ENCODE measurements at places on chromosomes 4 and X.

- no peak for DNase-seq
Observed at GRCh38 chr4:161133586-161134276, 1030.1 kb downstream of the FSTL5 start.

DNA sequence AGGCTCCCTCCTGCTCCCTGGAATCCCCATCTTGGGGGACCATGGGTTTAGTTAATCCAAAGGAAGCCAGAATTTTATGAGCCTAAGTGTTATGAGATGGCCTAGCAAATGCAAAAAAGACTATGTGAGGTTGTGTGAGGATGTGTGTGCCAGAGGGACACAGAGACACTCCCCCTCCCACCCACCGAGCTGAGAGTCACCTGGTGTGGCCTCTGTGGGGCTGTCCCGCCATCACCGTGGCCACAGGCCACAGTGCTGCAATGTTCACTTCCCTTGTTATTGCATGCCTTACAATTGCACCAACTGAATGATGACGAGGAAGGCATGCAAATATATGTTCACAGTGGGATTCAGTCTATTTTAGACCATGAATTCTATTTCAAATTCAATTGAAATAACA lies 601 bp upstream of the FGFBP2 start:
- peak; percentile 4 for DNase-seq

GRCh38 chr4:186669159-186669731 lies 54.4 kb downstream of the FAT1 start:
- no peak for DNase-seq

- DNase-seq = no peak
Observed at GRCh38 chrX:133726642-133727041, 258.8 kb downstream of the GPC3 start.

DNA sequence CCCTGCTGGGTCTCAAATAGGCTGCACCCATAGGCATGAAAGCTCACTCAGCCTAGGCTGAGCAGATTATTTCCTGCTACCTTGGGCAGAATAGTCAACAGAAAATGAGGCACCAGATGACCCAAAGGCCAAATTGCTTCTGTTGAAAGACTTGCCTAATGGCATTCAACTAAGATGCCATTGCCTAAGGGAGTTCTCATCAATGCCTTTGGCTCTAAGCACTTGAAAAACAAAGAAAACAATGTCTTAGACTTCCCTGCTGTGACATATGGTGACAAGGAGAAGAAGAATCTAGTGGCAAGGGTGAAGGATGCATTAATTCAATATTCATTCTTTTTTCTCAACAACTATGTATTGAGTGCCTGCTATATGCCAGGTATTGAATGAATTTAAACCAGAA lies 25.7 kb upstream of the PCDH19 start:
- DNase-seq = no peak

DNA sequence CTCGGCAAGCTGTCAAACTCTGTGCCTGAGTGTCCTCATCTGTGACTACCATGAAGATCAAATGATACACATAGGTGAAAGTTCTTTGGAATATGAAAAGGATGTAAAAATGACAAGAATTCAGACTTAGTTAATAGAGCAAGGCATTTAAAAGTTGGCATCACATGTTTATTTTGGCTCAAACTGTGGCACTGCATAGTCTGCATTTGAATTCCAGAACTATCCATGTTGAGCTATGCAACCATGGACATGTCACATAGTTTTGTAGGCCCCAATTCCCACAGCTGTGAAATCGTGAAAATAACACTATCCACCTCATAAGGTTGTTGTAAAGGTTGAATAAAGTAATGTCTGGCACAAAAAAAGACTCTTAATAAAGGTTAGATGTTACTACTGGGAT lies 33.9 kb downstream of the AFF2 start:
- DNase-seq = no peak

- DNase-seq = no peak
Observed at GRCh38 chrX:153924149-153924861, 1.8 kb downstream of the ARHGAP4 start.

GRCh38 chr4:136036744-136037143 lies 1495.5 kb downstream of the PCDH18 start:
- no peak for DNase-seq

- DNase-seq = no peak
Observed at GRCh38 chr4:3401436-3402171, 40.2 kb upstream of the HGFAC start.

DNA sequence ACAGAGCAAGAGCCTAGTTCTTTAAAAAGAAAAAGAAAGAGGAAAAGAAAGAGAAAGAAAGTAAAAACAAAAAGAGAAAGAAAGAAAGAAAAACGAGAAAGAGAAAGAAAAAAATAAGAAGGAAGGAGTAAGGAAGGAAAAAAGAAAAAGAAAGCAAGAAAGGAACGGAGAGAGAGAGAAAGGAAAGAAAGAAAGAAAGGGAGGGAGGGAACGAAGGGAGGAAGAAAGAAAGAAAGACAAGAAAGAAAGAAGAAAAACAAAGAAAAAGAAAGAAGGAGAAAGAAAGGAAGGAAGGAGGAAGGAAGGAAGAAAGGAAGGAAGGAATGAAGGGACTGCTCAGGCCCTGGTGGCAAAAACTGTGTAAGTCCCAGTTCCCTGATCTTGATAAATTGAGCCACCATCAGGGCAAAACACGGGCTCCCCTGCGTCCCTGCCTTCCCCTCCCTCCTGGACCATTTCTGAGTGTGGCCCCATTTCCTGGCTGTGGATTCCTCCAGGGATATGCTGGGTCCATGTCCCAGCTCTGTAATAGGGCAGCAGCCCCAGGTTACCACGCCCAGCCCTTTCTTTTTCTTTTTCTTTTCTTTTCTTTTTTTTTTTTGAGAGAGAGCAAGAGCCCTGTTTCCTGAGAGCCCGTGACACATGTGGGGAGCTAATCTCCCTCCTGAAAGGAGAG lies 44.8 kb downstream of the SHOX start:
- no peak for DNase-seq

GRCh38 chrX:37726346-37726745 lies 40.8 kb downstream of the XK start:
- DNase-seq = no peak

DNA sequence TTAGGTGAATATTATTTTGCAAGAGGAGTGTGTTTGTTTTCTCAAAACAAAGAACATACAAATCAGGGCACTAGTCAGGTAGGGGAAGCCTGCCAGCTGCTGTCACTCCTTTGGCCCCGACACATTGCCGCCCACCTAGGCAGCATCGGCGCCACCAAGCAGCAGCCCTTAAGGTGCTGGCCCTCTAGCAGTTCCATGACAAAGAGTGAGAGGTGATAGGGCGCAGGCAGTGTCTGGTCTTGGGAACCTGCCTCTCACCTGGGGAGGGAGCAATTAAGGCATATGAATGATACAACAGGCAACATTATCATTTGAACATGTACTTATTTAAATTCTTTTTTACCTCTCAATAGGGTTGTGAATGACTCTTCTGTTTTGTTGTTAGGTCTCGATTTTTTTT lies 135.1 kb downstream of the PLS3 start:
- DNase-seq = no peak

DNA sequence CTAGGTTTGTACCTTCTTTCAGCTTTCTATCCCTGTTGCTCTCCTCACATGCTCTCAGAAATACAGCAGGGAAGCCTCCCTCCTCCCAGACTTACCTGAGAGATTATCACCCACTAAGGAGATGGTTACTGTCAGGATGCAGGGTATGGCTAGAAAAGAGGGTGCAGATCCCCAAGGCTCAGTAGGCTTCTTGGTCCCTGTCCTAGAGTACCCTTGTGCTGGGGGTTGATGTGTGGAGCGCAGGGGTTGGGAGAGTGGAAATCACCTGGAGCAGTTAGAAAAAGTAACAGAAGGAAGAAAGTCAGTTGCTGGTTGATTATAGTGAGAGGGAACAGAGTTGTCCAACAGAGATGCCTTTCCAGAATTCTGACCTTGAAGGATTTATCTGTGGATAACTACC lies 80.2 kb downstream of the CNGA2 start:
- DNase-seq = no peak

GRCh38 chrX:41350150-41350975 lies 16.4 kb downstream of the DDX3X start:
- DNase-seq = no peak

GRCh38 chrX:149830192-149830873 lies 48.6 kb downstream of the MAGEA9 start:
- DNase-seq = peak; percentile 9

- DNase-seq = no peak
Observed at GRCh38 chr4:182560358-182560757, 317.2 kb downstream of the TENM3 start.

DNA sequence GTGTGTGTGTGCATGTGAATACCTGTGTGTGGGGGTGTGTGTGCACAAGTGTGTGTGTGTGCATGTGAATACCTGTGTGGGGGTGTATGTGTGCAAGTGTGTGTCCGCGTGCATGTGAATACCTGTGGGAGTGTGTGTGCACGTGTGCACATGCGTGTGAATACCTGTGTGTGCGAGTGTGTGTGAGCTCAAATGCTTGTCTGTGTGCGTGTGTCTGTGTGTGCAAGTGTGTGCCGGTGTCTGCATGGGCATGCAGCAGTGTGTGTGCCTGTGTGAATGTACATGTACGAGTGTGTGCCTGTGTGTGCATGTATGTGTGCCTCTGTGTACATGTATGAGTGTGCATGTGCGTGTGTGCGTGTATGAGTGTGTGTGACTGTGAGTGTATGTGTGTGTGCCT lies 5.0 kb downstream of the DOK7 start:
- no peak for DNase-seq

DNA sequence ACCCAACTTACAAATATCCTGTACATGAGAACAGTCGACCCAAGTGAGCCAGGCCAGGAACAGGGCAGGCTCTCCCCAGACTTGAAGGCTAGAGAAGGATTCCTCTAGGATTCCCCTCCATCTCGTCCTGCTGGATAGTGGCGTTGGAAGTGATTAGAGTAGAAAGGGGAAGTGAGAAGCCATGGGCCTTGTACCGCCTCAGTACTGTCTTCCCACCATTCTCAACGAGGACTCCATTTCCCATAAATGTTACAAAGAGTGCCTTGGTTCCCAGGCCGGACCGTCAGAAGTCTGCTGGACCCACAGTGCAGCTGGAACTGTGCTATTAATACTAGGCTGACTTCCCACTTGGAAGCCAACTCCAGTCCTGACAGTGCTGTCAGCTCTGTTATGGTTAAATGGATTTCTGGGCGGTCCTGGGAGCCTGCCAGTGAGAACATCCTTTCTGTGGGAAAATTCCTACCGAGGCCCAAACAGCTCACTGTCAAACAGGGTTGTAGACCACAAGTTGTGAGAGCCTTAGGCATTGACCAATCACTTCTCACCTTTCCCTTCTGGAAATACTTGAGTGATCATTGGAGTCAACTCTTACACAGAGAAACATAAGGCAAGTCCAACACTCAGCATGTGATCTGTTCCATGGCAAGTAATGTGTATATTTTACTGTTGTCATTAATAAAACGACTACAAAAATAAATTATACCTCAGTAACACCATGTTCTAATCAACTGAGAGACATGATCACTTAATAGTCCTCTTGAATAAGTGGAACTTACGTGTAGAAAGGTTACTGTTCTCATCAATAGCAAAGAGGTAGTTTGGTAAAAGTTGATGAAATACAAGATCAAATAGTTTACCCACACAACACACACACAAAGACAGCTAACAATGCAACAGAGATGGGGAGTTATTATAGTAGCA lies 58.4 kb downstream of the AMELX start:
- DNase-seq = no peak

GRCh38 chrX:153766098-153766817 lies 2.2 kb downstream of the PLXNB3 start:
- peak; percentile 21 for DNase-seq

GRCh38 chr4:173504181-173504503 lies 25.9 kb downstream of the HAND2 start:
- no peak for DNase-seq

DNA sequence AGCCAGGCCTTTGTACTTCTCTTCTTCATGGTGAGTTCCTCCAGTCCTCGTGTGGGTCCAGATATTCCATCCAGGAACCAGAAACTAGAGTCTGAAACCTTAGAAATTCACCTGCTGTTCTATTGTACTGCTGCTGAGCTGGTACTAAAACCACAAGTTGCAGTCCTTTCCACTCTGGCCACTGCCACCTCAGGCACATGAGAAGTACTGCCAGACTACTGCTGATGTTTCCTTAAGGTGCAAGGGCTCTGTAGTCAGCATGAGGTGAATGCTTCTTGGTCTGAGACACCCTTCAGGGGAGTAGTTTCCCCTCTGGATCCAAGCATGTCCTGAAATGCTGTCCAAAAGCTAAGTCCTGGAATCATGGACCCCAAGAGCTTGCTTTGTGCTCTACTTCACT lies 399.6 kb upstream of the CT83 start:
- no peak for DNase-seq

DNA sequence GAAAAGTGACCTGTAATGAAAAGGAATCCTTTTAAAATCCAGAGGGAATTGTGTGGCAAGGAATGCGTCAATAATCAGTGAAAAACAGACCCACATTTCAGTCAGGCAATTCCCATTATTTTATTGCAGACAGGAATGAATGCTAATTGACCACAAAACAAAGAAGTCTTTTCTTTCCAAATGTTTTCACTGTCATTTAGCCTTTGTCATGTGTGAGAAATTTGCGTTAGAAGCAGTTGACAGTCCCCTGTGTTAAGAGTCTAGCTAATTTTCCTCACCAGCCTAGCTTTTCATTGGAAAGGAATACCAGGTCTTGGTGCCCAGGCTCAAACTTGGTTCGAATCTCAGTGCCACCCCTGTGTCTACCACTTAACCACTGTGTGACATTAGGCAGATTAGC lies 83.4 kb downstream of the KIT start:
- DNase-seq = no peak

DNA sequence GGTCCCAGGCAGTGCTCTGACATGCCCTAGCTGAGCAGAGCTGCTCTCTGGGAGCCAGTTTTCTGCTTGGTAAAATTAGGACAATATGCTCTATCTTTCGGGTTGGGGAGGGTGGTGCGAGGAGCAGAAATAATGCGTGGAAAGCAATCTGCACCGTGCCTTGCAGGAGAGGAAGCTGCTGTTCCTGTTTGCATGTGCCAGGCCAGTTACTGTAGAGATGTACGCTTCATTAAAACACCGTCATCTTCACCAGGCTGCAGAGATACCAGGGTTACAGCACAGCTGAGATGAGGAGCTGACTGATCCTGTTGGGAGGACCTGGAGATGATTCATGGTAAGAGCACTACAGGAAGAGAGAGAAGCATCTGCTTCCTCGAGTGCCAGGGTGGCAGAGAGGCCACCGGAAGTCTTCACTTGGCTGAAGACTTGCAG lies 29.5 kb upstream of the IRF2 start:
- DNase-seq = no peak

GRCh38 chr4:47786958-47787370 lies 50.9 kb downstream of the CORIN start:
- DNase-seq = no peak

- DNase-seq = no peak
Observed at GRCh38 chr4:85402371-85402770, 72.6 kb upstream of the ARHGAP24 start.

GRCh38 chrX:120372667-120373370 lies 10.9 kb downstream of the ATP1B4 start:
- no peak for DNase-seq

DNA sequence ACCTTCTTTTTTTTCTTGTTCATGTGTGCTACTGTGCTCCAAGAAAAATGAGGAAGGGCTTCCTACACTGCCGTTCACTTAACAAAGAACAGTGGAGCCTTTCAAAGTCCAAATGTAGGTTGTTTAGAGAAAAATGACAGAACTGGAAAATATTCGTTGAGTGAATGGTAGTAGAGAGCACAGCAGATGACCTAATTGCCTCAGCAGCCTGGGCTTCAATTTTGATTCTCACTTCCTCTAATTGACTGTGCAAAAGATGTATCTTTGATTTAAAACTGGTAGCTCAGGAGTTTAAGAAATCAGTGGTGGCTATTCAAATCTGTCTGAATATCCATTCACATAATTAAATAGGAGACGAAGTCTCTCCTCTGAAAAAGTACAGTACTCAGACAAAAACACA lies 5.2 kb downstream of the NLGN4X start:
- DNase-seq = no peak
